ENCODE measurements at places on chromosomes 13 and 19. TPM values are rescaled to one million over a fixed set of nuclear protein-coding genes. Genes with fewer than 3 reads are reported as not detected.

GRCh38 chr13:44211704-44212346 lies 161.8 kb upstream of the SERP2 start:
- DNase-seq: no peak
- no peaks in the 10 kb centered on the region for H3K36me3 ChIP-seq
- H3K27me3 ChIP-seq: no peaks in the 10 kb centered on the region
- H3K27ac ChIP-seq: no peak overlapping the region
- no peak overlapping the region for H3K4me3 ChIP-seq
- H3K4me1 ChIP-seq: peaks cover 13% of the 10 kb centered on the region

DNA sequence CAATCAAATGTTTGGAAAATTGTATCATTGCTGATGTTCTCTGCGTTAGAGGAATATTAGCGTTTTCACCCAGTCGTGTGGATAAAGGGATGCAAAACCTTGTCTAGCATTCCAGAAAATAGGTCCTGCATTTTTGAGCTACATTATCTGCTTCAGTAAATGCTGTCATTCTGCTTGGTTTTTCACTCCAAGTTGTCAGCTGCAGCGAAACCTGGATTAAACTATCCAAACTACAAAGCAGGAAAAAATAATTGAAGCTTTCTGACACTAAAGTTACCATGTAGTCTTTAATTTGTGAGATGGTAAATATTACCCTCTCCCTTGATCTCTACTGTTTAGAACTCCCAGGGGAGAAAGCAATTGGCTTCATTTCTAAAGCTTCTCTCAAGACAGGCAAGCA lies 1795.5 kb upstream of the PRR20A start:
- H3K4me3 ChIP-seq: no peak overlapping the region
- no peak overlapping the region for H3K27ac ChIP-seq
- DNase-seq: no peak
- H3K4me1 ChIP-seq: no peaks in the 10 kb centered on the region
- no peaks in the 10 kb centered on the region for H3K36me3 ChIP-seq

- H3K27ac ChIP-seq: no peak overlapping the region
- H3K36me3 ChIP-seq: no peaks in the 10 kb centered on the region
- no peak overlapping the region for H3K4me3 ChIP-seq
- peaks cover 11% of the 10 kb centered on the region for H3K27me3 ChIP-seq
- no peaks in the 10 kb centered on the region for H3K4me1 ChIP-seq
These were observed 266.4 kb downstream of the NALCN start for GRCh38 chr13:101149735-101150384.

- H3K4me1 ChIP-seq: peaks cover 20% of the 10 kb centered on the region
- H3K27me3 ChIP-seq: no peaks in the 10 kb centered on the region
- H3K36me3 ChIP-seq: peaks cover 11% of the 10 kb centered on the region
- H3K4me3 ChIP-seq: peak within 1 kb of the TSS; percentile 56
These were observed at the start of gene GDF15 for GRCh38 chr19:18385675-18386542. Gene GDF15, plus strand, starts transcription at chr19:18386158. Its CDS starts 32 bp downstream, at chr19:18386190.

- no peaks in the 10 kb centered on the region for H3K4me1 ChIP-seq
- peaks cover 42% of the 10 kb centered on the region for H3K36me3 ChIP-seq
- H3K4me3 ChIP-seq: no peak overlapping the region
- no peaks in the 10 kb centered on the region for H3K27me3 ChIP-seq
- H3K27ac ChIP-seq: no peak overlapping the region
- DNase-seq: no peak
These were observed 8.8 kb downstream of the ZFP28 start for GRCh38 chr19:56547535-56547934.

- no peak overlapping the region for H3K4me3 ChIP-seq
- H3K27me3 ChIP-seq: no peaks in the 10 kb centered on the region
- no peaks in the 10 kb centered on the region for H3K4me1 ChIP-seq
These were observed 148.4 kb downstream of the COG6 start for GRCh38 chr13:39803851-39804250.

DNA sequence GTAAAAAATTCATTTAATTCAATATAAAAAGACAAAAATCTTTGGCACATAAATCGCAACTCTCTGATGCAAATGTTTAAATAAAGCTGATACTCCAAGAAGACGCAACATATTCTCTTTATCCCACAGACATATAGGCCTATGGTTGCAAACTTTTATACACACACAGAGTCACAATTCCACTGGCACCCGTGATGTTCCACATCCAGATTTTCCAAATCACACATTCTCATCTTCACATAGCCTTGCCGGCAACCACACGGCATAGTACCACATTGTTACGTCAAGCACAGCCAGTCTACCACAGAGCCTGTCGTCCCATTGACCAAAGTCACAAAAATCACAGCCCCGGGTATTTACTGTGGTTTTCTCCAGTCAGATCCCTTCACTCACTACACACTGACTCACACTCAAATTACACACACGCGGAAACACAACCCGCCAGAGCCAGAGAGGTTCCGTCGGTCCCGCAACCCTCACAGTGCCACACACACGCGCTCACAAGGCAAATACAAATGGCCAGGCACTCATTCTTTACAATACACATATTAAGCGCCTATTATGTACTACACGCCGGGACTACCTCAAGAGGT lies 546 bp upstream of the ZNF546 start:
- peak overlapping the region; percentile 76 for H3K4me3 ChIP-seq
- peaks cover 10% of the 10 kb centered on the region for H3K4me1 ChIP-seq
- peak overlapping the region; percentile 90 for H3K27ac ChIP-seq
- DNase-seq: no peak
- H3K36me3 ChIP-seq: no peaks in the 10 kb centered on the region
- no peaks in the 10 kb centered on the region for H3K27me3 ChIP-seq

GRCh38 chr13:40697711-40698110 lies 31.3 kb upstream of the FOXO1 start:
- no peak overlapping the region for H3K4me3 ChIP-seq
- no peaks in the 10 kb centered on the region for H3K36me3 ChIP-seq
- DNase-seq: no peak
- H3K4me1 ChIP-seq: no peaks in the 10 kb centered on the region

GRCh38 chr19:16089010-16089846 lies 12.9 kb downstream of the TPM4 start:
- H3K27ac ChIP-seq: peak overlapping the region; percentile 76
- no peak overlapping the region for H3K4me3 ChIP-seq
- peaks cover 99% of the 10 kb centered on the region for H3K36me3 ChIP-seq
- DNase-seq: no peak
- H3K27me3 ChIP-seq: no peaks in the 10 kb centered on the region

DNA sequence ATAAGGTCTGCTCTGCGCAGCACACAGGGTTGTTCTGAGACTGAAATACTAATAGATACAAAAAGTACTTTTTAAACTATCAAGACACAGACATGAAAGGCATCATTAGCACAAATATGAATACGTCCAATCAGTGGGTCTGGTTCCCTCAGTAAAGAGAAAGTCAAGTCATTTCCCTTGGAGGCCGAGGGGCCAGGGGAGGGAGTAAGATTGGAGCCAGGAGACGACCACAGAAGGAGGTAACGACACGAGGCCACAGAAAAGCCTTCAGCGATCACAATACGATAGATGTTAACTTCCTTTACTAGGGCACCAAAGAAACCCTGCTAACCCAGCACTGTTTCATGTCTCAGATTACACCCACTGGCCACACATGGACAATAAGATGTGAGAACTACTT lies 5.3 kb downstream of the CARS2 start:
- H3K36me3 ChIP-seq: peaks cover 51% of the 10 kb centered on the region
- H3K27ac ChIP-seq: no peak overlapping the region
- DNase-seq: no peak

DNA sequence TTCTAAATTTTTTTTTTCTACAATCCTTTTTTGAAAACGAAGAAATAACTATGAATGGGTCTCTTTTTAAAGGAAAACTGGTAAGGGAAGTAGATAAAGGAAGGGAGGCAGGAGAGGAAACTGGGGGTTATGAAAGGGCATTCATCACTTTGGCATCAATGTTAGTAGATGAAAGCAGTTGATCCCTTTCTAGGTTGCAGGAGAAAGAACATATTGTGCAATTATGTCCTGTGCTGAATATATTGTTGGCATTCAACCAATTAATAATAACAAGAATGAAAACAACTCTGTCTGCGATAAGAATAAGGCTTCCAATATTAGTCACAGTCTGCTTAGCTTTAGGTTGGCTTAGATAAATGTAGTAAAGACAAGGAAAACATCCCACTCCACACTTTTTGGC lies 796.8 kb upstream of the KLHL1 start:
- no peaks in the 10 kb centered on the region for H3K4me1 ChIP-seq
- no peak overlapping the region for H3K27ac ChIP-seq
- DNase-seq: no peak
- H3K27me3 ChIP-seq: no peaks in the 10 kb centered on the region
- H3K36me3 ChIP-seq: no peaks in the 10 kb centered on the region

Gene HS6ST3
- not detected for total RNA-seq

Gene CEACAM3
- total RNA-seq: 1.2 TPM

Gene PEAK3
- total RNA-seq: 4.5 TPM

Gene KASH5
- 2.2 TPM for total RNA-seq

Gene NEK5
- total RNA-seq: 0.52 TPM

Gene TTYH1
- total RNA-seq: not detected

Gene WDR88
- total RNA-seq: not detected

Gene LRRC25
- total RNA-seq: 22.7 TPM

Gene FFAR1
- not detected for total RNA-seq

Gene EHD2
- total RNA-seq: 210 TPM

Gene TRAPPC2B
- 7.0 TPM for total RNA-seq

Gene ARRDC5
- total RNA-seq: not detected

Gene SMAD9
- 21.5 TPM for total RNA-seq

Data from upper lobe of right lung (tissue), 1 donor.